Activated T-cell treated with anti-CD3 and anti-CD28 coated beads, Interleukin-2, amount 50 U/mL, for 4 hours (primary cell): ENCODE measurements at places on chromosomes 5 and 9. TPM values are rescaled to one million over a fixed set of nuclear protein-coding genes. Genes with fewer than 3 reads are reported as not detected.

The GABBR2 gene
- total RNA-seq, result not detected

The NR6A1 gene
- total RNA-seq, result 2.3 TPM

The SERF1A gene
- total RNA-seq, result 9.7 TPM

The CAAP1 gene
- total RNA-seq, result 24.9 TPM

The SLC23A1 gene
- not detected for total RNA-seq

The FAXDC2 gene
- total RNA-seq, result 0.40 TPM

The PCDHA11 gene
- not detected for total RNA-seq

The SLC6A18 gene
- not detected for total RNA-seq

The TXNDC8 gene
- total RNA-seq, result not detected

The LPAR1 gene
- 0.22 TPM for total RNA-seq

The PCDHA1 gene
- not detected for total RNA-seq

The RNF208 gene
- total RNA-seq, result 3.3 TPM

The SLC34A3 gene
- total RNA-seq, result not detected

The GFRA3 gene
- not detected for total RNA-seq

The SH3RF2 gene
- 0.33 TPM for total RNA-seq

The SPARC gene
- total RNA-seq, result 2.6 TPM

The PCDHGB1 gene
- total RNA-seq, result not detected

The PCYOX1L gene
- 8.8 TPM for total RNA-seq

The FGFR4 gene
- total RNA-seq, result 0.98 TPM

The LCN1 gene
- not detected for total RNA-seq

The ABL1 gene
- 37.1 TPM for total RNA-seq

The SAXO1 gene
- not detected for total RNA-seq

The NOXA1 gene
- total RNA-seq, result 0.34 TPM

The LCN12 gene
- total RNA-seq, result 0.58 TPM

The ANKRD55 gene
- 0.21 TPM for total RNA-seq

The RIOK2 gene
- total RNA-seq, result 51.4 TPM

The PCA3 gene
- total RNA-seq, result not detected

The ZCCHC7 gene
- 25.6 TPM for total RNA-seq

The GPRIN1 gene
- 5.3 TPM for total RNA-seq

The PHF24 gene
- not detected for total RNA-seq

The ECSCR gene
- total RNA-seq, result 4.0 TPM

The ELAVL2 gene
- total RNA-seq, result not detected

The DPYSL3 gene
- 0.21 TPM for total RNA-seq

The SPATA31A5 gene
- not detected for total RNA-seq

The DOCK8 gene
- total RNA-seq, result 83.4 TPM

The GARIN3 gene
- 0.22 TPM for total RNA-seq

The EQTN gene
- not detected for total RNA-seq

The ORM2 gene
- 0.84 TPM for total RNA-seq

The NEURL1B gene
- 0.03 TPM for total RNA-seq

The SLC1A1 gene
- total RNA-seq, result 0.05 TPM

The NDUFB6 gene
- total RNA-seq, result 62.9 TPM

The LRRC70 gene
- total RNA-seq, result 0.90 TPM

The DMRT2 gene
- not detected for total RNA-seq

The XPA gene
- 11.4 TPM for total RNA-seq

The C5orf52 gene
- total RNA-seq, result not detected

The LEAP2 gene
- 1.9 TPM for total RNA-seq

The ZNF366 gene
- not detected for total RNA-seq

The TCF7 gene
- 34.4 TPM for total RNA-seq

The RETREG1 gene
- 10.1 TPM for total RNA-seq

The SNCAIP gene
- total RNA-seq, result not detected

The OR2K2 gene
- not detected for total RNA-seq

The PCDHGA11 gene
- 0.05 TPM for total RNA-seq

The FCN1 gene
- not detected for total RNA-seq
